Tibial nerve (tissue), 4 donors: ENCODE measurements at places on chromosomes 1 and 21. TPM values are rescaled to one million over a fixed set of nuclear protein-coding genes. Genes with fewer than 3 reads are reported as not detected.

DNA sequence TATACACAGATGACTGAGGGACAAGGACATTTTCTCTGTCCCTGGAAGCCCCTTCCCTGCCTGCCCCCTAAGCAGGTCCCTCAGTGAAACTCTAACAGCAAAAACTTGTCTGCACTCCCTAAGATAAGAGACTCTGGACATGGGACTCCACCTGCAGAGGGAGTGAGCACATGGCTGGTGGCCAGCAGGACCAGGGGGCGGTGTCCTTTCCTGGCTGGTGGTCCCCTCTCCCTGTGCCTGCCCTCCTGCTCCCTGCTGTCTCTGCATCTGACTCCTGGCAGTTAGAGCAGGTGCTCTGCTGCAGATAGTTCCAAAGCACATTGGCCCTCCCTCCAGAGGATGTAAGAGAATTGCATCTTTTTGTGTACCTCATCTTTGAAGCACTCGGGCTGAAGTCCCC is 215.5 kb downstream of the GRIK3 start:
- no peaks in the 10 kb centered on the region for H3K4me1 ChIP-seq
- H3K36me3 ChIP-seq, result peaks cover 64% of the 10 kb centered on the region
- DNase-seq, result no peak
- no peak overlapping the region for H3K27ac ChIP-seq
- no peaks in the 10 kb centered on the region for H3K27me3 ChIP-seq
- no peak overlapping the region for H3K4me3 ChIP-seq

GRCh38 chr1:163076981-163077761 is 8.0 kb downstream of the RGS4 start:
- H3K36me3 ChIP-seq, result no peaks in the 10 kb centered on the region
- no peak for DNase-seq
- no peaks in the 10 kb centered on the region for H3K4me1 ChIP-seq

DNA sequence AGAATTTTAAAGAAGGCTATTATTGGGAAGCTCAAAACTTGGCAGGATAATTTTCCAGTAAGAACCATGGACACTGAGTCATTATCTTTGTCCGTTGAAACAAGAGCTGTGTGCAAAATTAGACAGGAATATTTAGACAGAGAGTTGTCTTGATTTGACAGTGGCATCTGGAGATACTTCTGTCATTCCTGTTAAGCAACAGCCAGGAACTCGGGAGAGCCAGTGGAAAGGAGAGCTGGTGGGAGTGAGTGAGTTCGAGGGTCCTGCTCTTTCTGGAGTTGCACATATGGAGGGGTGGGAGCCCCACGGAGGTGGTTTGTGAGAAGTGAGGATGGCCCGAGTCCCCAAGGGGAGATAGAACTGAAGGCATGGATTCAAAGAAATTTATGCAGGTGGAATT is 3.1 kb downstream of the COQ8A start:
- no peak overlapping the region for H3K27ac ChIP-seq
- H3K36me3 ChIP-seq, result peaks cover 5% of the 10 kb centered on the region
- no peak for DNase-seq
- H3K4me1 ChIP-seq, result peaks cover 72% of the 10 kb centered on the region
- H3K4me3 ChIP-seq, result no peak overlapping the region

DNA sequence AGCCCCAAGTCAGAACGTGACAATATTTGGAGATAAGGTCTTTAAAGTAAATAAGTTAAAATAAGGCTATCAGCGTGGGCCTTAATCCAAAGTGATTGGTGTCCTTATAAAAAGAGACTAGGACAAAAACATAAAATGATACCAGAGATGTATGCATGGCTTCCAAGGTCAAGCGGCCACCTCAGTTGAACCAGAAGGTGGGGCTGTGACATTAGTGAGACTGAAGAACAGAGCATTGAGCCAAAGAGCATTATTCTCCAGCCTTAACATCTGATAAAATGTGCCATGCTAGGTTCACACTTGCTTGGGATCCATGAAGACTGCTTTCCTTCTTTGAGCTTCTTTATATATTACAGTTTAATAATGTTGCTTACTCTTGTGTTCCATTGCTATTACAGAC is 554.6 kb downstream of the PLA2G4A start:
- no peak for DNase-seq
- no peaks in the 10 kb centered on the region for H3K4me1 ChIP-seq
- H3K27me3 ChIP-seq, result no peaks in the 10 kb centered on the region
- H3K36me3 ChIP-seq, result no peaks in the 10 kb centered on the region
- no peak overlapping the region for H3K4me3 ChIP-seq

DNA sequence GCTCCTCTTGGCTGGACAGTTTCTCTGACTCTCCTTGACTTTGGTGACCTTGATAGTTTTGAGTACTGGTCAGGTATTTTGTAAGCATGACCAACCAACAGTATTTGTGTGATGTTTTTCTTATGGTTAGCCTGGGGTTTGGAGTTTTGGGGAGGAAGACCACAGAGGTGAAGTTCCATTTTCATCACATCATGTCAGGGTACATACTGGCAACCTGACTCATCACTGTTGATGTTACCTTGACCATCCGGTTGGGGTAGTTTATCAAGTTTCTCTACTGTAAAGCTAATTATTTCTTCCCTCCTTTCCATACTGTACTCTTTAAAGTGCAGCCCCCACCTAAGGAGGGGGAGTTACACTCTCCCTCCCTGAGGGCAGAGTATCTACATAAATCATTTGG is 13.4 kb downstream of the OSCP1 start:
- no peak for DNase-seq
- no peaks in the 10 kb centered on the region for H3K36me3 ChIP-seq
- H3K27ac ChIP-seq, result no peak overlapping the region
- no peaks in the 10 kb centered on the region for H3K27me3 ChIP-seq
- no peak overlapping the region for H3K4me3 ChIP-seq

GRCh38 chr1:181479137-181479745 is 4.1 kb upstream of the CACNA1E start:
- H3K4me3 ChIP-seq, result no peak overlapping the region
- no peaks in the 10 kb centered on the region for H3K36me3 ChIP-seq
- H3K27me3 ChIP-seq, result peaks cover 35% of the 10 kb centered on the region
- peak; percentile 58 for DNase-seq

DNA sequence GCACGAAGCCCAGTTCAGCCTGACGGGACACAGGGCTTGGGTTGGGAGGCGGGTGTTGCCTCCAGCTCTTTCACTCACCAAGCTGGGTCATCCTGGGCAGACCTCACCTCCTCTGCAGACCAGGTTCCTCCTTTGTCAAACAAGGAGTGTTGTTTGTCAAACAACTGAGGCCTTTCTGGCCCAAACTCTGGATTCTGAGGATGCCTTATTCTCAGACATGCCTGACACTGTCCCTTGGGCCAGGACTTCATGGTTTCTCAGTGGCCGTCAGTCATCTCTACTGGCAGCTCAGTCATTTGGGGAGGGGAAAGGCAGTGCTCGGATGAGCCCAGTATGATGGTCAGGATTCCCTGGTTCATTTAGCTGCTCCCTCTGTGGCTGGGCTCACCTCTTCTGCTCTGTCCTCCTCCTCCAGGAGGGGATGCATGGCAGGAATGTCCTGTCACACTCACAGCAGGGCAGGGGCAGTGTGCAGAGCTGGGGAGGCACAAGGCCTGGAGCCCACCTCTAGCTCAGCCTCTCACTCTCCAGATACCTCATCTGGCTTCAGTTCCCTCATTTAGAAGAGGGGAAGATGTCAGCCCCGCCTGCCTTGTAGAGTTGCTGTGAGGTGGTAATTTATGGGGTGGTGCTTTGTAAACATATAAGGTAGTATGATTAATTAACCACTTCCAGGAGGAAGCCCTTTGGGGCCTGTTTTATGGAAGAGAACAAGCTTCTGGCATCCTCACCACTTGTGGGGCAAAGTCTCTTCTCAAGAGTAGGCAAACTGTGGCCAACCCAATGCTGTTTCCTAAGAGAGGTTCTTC is 20.6 kb downstream of the SLC2A1 start:
- peaks cover 5% of the 10 kb centered on the region for H3K36me3 ChIP-seq
- DNase-seq, result no peak
- peaks cover 72% of the 10 kb centered on the region for H3K4me1 ChIP-seq
- H3K27me3 ChIP-seq, result no peaks in the 10 kb centered on the region

- no peak overlapping the region for H3K27ac ChIP-seq
- no peak for DNase-seq
- no peaks in the 10 kb centered on the region for H3K36me3 ChIP-seq
- no peak overlapping the region for H3K4me3 ChIP-seq
These were observed 66.5 kb downstream of the TSEN15 start for GRCh38 chr1:184118046-184118445.

The RORC gene
- total RNA-seq, result not detected

The SAMD13 gene
- 1.0 TPM for total RNA-seq

The LCE2A gene
- total RNA-seq, result not detected

The OVAAL gene
- total RNA-seq, result not detected

The MTARC1 gene
- 32.2 TPM for total RNA-seq

The ACTL8 gene
- total RNA-seq, result not detected
